MCF 10A (cell line): ENCODE measurements at places on chromosomes 11 and 22.

DNA sequence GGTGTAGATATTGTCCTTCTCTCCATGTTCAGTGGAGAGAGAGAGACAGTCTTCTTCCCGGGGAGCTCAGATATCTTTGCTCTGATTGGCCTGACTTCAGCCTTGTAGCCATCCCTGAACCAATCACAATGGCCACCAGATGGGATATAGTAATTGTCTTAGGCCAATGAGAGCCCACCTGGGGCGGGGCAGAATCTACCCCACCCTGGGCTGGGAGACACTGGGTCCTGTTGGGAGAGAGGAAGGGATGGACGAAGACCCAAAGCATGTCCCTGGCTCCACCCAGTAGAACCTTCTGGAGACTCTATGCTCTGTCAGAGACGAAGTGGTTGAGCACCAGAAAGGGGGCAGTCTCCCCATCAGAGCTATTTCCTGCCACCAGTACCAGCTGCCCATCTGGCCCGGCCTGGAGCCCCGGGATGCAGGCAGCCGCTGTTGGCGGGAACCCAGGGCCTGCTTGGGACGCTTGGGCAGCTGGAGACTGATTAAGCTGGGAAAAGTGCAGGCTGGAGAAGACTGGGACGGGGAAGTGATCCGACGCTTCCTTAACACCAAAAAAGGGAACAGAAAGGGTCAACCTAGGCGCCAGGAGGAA lies 31.6 kb upstream of the CBX7 start:
- no peak for DNase-seq

DNA sequence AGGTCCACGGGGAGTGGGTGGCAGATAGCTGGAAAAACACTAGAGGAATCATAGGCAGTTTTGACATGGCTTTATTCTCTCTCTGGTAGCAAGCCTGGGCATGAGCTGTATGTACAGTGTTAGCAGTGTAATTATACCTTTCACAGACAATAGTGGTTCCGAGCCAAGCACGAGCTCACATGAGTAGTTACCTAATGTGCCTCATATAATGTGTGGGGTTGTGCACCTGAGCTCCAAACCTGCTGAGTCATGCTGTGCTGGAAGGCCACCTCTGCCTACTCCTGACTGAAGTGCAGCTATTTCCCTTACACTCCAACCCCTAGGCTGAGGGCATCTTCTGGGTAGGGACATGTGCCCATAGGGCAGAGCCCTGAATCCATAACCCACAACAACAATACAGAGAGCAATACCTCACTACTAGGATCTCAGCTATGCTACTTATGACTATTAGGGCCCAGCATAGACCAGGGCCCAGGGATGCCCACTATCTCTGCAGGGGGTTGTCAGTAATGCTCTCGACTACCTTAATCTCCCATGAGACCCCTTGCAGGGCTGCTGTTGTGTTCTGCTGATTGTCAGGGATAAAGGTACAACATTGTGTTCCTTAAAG lies 432.1 kb downstream of the DYNC2H1 start:
- DNase-seq: peak; percentile 70

DNA sequence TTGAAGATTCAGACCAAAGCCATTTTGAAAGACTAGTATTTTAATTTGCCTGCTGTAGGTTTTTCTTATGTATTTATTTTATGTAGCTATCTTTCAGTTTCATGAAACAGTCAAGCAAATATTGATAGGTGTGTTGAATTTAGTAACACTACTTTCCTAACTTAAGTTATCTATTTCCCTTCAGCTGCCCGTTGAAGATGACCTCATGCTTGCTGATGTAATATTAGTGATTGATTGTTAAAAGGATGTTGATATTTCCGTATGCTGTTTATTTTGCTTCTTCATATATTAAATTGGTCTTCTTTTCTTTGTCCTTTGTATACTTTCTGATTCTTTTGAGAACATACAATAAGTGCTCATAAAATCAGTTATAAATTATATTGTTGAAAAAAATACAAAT lies 86.8 kb upstream of the CHORDC1 start:
- DNase-seq: no peak

GRCh38 chr11:86513138-86513537 lies 138.5 kb downstream of the CCDC81 start:
- DNase-seq: no peak

GRCh38 chr22:32717337-32718240 lies 83.9 kb upstream of the TIMP3 start:
- DNase-seq: no peak

DNA sequence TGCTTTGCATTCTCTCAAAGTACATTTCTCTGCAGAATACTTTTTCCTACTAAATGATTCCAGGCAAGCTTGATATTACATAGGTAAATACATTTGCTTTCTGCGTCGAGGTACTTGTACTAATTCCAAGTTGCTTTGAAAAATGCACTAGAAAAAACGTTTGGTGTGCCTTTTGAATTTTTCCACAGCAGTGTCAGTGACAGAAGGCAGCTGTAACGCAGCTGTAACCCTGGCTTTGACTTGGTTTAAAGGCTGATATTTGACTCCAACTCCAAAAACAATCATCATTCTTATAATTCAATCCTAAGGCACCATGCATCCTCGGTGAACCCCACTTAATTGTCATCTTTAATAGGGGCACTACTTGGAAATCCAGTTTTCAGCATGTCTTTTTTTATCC lies 125.0 kb downstream of the MAML2 start:
- DNase-seq: no peak

GRCh38 chr11:80383655-80384054 lies 942.8 kb upstream of the TENM4 start:
- DNase-seq: peak; percentile 1

- DNase-seq: peak; percentile 23
Observed at GRCh38 chr22:29307596-29308147, 1.2 kb downstream of the GAS2L1 start.

DNA sequence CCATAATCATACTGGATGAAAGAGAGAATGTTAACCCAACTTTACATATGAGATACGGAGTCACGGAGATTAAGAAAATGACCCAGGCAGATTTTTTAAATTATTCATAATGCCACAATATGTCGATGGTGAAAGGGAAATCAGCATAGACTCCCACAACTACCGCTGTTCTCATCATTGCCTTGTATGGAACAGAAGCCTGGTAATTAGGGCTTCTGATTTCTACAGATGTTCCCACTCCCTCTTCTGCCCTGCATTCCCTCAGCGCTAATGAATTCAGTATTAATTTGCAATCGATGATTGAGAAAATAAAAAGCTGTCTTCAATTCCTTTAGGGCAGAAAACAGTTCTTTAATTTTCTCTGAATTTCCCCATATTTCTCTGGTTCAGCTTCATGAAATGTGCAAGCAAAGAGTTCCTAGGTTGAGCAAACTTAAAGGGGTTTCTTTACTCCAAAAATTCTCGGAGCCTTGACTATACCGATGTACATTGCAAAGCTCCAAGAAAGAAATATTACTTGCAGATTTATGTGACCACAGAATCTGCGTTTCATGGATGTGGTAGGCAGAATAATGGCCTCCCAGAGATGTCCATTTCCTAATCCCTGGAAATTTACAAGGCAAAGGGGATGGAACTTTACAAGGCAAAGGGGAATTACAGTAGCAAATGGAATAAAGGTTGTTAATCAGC lies 134.9 kb upstream of the ZC3H12C start:
- DNase-seq: no peak

DNA sequence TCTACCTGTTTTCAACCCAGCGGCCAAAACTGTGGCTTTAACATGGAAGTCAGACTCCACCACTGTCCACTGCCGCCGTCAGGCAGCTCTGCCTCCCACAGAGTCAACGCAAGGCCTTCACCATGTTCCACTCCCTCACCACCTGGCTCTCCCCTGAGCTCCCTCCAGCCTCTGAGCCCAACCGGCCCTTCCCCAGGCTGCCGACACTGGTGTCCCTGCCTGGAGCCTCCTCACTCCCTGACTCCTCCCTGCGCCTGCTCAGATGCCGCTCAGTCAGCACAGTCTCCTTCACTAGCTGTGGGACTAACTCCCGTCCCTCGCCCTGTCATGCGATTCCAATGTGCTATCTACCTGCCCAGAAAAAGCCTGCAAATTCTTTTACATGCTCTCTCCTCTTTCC lies 16.3 kb downstream of the SULT4A1 start:
- DNase-seq: no peak

DNA sequence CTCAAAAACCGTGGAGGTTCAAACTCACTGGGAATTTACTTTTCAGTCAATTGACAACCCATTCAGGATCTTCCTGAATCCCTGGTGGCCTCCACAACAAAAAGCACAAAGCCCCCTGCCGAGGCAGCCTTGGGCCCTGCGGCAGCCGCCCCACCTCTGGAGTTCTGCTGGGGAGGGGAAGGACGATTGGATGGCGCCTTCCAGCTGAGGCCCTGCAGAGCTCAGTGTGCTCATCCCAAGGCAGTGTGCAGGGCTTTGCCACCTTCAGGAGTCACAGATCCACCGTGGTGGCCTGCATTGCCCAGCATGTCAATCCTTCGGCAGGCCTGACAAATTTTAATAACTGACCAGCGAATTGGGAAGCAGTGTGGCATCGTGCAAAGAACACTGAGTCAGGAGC lies 7.4 kb downstream of the ZFTA start:
- DNase-seq: no peak

DNA sequence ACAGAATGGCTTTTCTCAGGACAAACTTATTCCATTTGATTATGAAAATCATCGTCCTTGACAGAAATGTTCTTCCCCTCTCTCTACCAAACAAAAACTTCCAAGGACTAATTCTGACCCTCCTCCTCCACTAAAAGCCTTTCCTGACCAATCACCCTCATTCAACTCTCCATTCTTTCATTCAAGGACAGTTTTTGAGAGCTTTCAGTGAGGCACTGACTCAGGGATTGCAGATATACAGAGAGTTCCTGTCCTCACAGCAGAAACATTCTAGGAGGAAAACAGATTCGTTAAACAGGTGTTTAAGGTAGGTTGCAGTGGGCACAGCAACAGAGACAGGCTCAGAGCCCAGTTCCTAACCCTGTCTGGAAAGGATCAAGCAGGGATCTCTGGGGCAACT lies 41.5 kb downstream of the OR4D9 start:
- no peak for DNase-seq

GRCh38 chr22:40953471-40953870 lies 2.3 kb downstream of the RBX1 start:
- DNase-seq: no peak

- DNase-seq: no peak
Observed at GRCh38 chr11:126701520-126701897, 299.1 kb downstream of the KIRREL3 start.

- DNase-seq: no peak
Observed at GRCh38 chr22:24845041-24845898, 39.3 kb downstream of the SGSM1 start.

DNA sequence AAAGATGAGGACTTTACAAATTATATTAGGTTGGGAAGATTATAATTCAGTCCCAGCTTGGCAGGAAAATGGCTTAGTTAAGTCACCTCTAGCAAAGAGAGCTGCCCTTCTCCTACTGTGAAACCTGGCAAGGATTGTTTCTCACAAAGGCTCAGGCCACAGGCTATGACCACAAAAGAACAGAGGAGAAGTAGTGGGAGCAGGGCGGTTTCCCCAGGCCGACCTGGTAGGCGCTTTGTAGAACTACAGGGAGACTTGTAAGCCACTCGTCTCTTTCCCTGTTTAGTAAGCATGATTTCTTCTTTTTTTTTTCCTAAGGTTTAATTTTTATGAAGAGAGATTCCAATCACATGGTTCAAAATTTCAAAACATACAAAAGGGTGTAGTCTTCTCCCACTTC lies 4.6 kb downstream of the SNAP29 start:
- DNase-seq: no peak

GRCh38 chr11:111602865-111603610 lies 789 bp downstream of the SIK2 start:
- peak; percentile 35 for DNase-seq

DNA sequence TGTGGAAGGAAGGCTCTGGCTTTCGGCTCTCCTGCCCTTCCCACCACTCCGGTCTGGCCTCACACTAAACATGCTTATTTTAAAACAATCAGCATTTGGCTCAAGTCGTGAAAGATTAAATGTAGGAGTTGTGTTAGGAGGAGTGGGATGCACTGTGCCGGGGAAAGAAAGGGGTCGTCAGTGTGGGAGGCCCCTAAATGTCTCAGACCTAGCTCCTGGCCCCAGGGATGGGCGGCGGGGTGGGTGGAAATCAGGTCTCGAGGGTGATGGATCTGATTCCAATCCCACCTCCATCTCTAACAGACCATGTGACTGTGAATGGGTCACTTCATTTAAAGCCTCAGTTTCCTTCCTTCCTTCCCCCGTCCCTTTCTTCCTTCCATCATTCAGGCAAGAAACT lies 6.9 kb upstream of the SHISAL1 start:
- no peak for DNase-seq

- no peak for DNase-seq
Observed at GRCh38 chr11:46304605-46305179, 27.2 kb downstream of the CREB3L1 start.

DNA sequence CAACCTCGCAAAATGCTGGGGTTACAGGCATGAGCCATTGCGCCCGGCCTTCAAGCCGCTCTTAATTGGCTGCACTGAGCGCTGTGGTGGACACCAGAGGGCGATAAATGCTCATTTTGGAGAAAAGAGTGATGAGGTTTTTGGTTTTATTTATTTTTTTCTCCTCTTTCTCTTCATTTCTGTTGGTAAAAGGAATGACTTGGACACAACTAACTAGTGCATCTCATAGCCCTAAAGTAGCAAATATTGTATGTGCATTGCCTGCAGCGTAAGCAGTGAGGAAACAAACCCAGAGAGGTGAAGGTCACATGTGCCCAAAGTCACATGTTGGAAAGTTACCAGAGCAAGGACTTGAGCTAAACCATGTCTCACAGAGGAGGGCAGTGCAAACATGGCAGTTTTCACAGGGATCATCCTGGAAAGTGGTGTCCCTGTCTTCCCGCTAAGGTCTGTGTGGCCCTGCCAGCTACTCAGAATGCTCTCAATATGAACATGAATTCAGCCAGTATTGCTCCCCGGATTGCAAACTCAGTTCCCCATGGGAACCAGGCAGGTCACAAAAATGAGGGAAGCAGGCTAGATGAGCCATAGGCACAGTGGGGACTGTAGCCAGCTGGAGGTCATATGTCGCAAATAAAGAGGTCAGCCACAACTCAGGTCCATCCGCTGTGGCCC lies 8.6 kb upstream of the CD82 start:
- DNase-seq: peak; percentile 72

GRCh38 chr22:29720811-29721323 lies 1.1 kb downstream of the CABP7 start:
- no peak for DNase-seq

GRCh38 chr11:328012-328411 lies 7.4 kb upstream of the IFITM3 start:
- DNase-seq: no peak

DNA sequence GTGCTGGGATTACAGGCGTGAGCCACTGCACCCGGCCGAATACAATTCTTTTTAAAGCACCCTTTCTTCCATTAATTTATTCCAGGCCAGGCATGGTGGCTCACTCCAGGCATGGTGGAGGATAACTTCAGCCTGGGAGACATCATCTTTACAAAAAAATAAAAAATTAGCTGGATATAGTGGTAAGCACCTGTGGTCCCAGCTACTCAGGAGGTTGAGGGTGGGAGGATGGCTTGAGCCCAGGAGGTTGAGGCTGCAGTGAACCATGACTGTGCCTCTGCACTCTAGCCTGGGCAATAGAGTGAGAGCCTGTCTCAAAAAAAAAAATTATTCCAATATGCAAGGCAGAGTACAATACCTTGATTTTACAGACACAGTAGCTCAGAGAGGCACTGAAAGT lies 11.4 kb downstream of the TAGLN start:
- DNase-seq: no peak
